Occipital lobe (tissue), 3 donors: ENCODE measurements at places on chromosomes 4 and X.

GRCh38 chr4:138259824-138260223 is 17.7 kb upstream of the SLC7A11 start:
- DNase-seq, result no peak

DNA sequence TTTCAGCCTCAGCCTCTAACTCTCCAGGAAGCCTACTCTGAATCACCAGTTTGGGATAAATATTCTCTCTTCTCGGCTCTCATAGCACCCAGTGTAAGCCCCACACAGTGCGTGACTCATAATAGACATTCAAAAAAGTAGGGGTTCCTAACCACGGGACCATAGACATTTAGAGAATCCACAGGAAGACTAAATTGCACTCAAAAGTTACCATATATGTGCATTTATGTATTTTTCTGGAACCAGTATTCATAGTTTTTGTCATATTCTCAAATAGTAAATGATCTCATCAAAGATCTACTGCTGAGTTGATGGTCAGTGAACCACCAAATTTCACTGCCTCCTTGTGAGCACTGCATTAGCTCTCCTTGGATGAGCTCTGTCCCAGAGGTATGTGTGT is 625.7 kb downstream of the SMARCA1 start:
- DNase-seq, result no peak

- no peak for DNase-seq
Observed at GRCh38 chr4:80459918-80460473, 124.5 kb downstream of the CFAP299 start.

GRCh38 chrX:6661736-6662135 is 126.8 kb upstream of the VCX3A start:
- DNase-seq, result no peak

GRCh38 chr4:13640149-13640940 is 12.8 kb upstream of the BOD1L1 start:
- DNase-seq, result no peak

DNA sequence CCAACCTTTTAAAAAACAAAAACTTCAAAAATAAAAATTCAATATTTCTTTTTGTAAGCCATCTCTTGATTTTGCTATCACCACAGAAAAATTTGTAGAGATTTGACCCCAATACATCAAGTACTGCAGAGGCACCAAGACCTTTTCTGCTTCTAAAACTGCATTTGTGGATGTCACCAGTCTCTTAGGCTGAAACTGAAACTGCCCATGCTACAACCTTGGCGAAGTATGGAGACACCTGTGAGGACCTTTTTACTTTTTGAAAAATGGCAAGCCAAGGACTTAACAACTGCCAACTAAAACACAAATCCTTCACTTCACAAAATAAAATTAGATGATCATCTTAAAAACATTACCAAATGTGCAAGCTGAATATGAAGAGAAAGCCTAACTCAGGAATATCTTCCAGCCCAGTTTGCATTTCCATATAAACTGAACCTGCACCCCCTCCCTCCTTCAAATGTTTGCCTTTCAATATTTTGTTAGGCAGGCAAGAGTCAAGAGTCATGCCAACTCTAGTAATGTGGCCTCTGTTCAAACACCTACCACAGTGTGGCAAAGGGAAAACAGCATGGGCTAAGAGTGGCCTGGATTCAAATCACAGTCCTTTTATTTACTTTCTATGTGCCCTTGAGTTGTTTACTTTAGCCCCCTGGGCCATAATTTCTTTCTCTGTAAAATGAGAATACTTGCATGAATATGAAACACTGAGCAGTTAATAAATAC is 389.4 kb downstream of the OPHN1 start:
- DNase-seq, result no peak

DNA sequence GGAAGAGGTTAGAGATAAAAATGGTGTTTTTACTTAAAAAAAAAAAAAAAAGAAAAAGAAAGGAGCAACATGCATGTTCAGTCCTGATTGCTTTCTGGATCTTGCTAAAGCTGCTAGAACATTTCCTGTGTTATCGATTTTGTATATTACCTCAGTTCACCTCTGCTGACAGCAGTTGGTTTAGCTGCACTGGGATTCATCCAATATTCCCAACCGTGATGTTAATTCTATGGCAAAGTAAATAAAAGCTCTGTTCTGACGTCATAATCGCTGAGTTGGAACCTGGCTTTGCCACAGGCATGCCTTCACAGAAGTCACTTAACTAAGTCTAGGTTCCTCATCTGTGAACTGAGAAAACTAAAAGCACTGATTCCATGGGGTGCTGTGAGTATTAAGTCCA is 90.7 kb upstream of the SORBS2 start:
- no peak for DNase-seq

- DNase-seq, result no peak
Observed at GRCh38 chrX:13067773-13068172, 23.4 kb upstream of the FAM9C start.

- DNase-seq, result no peak
Observed at GRCh38 chrX:85026170-85026569, 22.5 kb downstream of the APOOL start.

GRCh38 chrX:118324588-118324987 is 21.3 kb upstream of the WDR44 start:
- DNase-seq, result no peak

- DNase-seq, result no peak
Observed at GRCh38 chr4:53573696-53574095, 17.6 kb downstream of the LNX1 start.

DNA sequence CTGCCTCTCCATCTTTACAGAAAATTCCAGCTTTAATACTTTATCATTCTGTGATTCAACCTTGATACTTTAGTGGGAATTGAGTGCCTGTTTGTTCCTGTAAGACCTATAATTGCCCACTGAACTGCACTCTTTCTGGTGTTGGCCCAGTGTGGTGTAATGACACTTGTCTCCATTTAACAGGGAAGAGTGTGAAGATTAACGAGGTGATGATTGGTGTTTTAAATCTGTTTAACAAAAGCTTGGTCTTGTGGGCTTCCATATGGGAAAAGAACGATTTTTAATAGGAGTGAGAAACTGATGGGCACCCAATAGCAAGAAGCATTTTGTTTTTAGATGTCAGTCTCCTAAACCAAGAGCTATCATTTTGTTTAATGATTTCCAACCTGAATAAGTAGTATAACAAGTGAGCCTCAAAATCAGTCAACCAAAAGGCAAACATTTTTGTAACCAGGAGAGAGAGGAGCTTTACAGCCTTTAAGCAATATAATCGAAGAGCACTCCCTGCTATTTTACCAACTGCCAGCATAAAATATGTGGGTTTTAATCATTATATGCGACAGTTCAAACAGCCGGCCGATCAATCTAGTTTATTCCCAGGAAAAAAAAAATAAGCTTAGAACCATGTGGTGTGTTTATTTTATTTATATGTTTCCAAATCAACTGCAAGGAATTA is 50.2 kb downstream of the SUPT20HL1 start:
- DNase-seq, result no peak
